Occipital lobe (tissue), 3 donors: ENCODE measurements at places on chromosomes 7 and 10.

DNA sequence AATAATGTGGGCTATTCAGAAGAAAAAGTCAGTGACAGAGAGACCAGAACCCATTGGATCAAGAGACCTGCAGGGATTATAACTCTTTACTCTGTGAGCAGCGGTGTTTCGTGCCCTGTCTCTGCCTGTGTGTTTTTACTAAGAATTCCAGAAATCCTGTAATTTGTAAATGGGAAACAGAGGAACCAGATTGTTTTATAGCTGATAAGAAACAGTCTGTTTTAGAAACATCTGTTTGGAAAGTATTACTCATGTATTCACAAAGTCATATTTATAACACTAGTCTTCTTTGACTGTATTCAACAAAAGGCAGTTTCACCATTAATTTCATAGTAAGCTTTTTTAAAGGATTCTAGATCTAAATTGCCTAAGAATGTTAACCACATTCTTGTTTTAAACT is 30.0 kb upstream of the VDAC2 start:
- DNase-seq = no peak

DNA sequence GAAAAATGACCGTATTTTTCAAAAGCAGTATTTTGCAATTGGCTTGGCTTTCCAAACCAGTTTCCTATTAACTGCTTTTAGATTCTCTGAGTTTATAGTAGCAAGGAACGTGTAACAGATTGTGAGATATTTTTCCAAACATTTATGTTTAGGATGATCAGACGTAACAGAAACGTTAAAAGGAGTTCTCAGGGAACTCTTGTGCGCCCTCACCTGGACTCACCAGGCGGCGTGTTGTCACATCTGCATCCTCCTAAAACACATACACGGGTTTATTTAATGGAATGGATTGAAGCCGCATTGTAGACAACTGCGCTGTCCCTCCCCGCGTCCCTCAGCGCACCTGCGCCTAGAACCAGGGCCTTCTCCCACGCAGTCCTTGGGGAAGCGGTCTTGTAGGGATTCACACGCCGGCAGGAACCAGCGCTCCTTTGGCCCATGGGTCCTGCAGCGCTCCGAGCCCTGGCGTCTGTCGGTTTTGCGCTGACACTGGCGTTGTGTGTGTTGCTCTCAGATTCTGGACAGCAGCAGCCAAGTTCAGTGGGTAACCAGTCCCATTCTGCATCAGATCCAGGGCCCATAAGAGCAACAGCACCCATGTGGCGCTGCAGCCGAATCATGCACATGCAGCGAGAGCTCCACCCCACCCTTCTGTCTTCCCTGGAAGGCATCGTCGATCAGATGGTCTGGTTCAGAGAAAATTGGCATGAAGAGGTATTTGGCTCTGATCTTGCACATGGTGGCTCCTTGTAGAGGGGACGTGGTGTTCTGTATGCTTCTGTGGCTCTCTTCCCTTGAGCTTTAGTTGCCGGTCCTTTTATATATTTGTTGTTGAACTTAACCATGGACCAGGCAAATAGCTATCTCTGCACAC is 114.9 kb downstream of the TRRAP start:
- DNase-seq = no peak

DNA sequence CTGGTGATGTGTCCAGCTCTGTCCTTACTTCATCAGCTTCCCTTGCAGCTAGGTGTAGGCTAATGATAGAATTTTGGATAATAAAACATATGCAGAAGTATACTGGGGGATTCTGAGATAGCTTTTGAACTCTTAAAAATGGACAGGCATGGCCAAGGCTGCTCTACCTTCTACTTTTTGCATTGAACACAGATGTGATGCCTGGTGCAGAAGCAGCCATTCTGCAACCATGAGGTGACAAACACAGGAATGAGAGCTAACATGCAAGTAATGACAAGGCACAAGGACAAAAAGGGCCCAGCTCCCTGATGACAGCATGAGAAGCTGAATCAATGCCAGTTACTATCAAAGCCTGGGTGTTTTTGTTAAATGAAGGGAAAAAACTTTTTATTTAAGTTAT is 686.5 kb upstream of the AUTS2 start:
- no peak for DNase-seq

GRCh38 chr7:1995426-1995825 is 237.3 kb downstream of the MAD1L1 start:
- no peak for DNase-seq

GRCh38 chr7:93973134-93973533 is 31.0 kb downstream of the BET1 start:
- no peak for DNase-seq

DNA sequence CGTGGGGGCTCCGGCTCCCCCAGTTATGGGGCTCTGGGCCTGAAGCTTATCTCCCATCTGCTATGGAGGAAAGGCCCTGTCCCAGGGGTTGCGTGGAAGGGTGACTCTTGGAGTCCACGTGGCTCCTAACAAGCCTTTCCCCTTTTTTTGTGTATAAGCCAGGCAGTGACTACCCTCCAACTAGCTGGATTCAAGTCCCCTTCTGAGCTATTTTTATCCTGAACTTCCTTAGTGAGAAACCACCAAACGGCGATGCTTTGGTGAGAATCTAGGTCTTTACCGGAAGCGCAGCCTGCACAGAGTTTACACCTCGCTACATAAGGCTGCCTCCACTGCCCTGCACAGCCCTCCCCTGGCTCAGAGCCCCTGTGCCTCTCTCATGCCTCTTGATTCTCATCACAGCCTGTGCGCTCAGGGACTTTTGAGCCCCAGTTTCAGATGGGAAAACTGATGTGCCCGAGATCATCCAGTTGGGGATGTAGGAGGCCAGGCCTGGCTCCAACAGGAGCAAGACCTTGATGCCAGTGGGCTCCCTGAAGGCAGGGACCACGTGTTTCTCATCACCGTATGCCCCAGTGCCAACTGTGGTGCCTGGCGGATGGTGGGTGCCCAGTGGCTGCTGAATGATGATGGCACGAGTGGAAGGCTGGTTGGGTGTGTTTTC is 102.3 kb upstream of the PPIF start:
- DNase-seq = no peak

DNA sequence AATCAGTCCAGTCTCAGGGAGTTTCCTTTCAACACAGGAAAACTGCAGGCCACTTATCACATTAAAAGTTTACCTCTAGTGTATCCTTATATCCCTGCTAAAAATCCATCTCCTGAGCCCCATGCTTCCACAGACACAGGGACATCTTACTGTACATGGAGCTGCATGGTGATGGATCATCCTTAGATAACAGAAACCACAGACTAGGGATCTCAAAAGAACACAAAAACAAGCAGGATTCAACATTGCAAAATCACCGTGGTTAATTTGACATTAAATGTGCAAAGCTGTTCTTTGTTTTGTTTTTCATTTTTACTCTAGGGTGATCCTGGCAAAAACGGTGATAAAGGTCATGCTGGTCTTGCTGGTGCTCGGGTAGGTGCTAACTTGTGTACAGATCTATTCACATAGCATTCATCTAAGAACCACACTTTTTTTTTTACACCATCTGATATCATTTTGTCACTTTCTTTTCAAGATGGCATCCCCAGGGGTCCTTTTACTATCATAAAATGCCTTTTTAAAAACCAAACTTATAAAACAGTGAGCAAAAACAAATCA is 18.1 kb downstream of the COL1A2 start:
- DNase-seq = no peak
